ENCODE measurements at places on chromosomes 1 and 21.

DNA sequence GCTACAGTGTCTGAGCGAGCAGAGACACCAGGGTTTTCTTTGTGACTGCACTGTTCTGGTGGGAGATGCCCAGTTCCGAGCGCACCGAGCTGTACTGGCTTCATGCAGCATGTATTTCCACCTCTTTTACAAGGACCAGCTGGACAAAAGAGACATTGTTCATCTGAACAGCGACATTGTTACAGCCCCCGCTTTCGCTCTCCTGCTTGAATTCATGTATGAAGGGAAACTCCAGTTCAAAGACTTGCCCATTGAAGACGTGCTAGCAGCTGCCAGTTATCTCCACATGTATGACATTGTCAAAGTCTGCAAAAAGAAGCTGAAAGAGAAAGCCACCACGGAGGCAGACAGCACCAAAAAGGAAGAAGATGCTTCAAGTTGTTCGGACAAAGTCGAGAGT is 2.7 kb downstream of the ZBTB18 start:
- ATAC-seq = no peak

DNA sequence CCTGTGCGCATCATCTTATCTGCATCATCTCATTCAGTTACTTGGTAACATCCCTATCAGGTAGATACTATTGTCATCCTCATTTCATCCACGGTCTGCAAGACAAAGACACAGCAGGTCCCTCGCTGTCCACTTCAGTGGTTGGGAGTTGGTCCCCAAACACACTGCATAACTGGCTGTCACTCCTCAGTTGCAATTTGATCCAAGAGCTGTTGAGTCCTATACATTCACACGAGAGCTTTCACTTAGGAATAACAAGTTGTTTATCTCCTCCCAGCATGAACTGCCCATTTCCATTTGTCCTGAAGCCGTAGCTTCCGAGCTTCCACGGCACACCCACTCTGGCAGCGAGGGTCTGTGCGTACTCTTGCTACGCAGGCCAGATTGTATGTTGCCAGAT is 472.0 kb downstream of the CAMTA1 start:
- no peak for ATAC-seq

DNA sequence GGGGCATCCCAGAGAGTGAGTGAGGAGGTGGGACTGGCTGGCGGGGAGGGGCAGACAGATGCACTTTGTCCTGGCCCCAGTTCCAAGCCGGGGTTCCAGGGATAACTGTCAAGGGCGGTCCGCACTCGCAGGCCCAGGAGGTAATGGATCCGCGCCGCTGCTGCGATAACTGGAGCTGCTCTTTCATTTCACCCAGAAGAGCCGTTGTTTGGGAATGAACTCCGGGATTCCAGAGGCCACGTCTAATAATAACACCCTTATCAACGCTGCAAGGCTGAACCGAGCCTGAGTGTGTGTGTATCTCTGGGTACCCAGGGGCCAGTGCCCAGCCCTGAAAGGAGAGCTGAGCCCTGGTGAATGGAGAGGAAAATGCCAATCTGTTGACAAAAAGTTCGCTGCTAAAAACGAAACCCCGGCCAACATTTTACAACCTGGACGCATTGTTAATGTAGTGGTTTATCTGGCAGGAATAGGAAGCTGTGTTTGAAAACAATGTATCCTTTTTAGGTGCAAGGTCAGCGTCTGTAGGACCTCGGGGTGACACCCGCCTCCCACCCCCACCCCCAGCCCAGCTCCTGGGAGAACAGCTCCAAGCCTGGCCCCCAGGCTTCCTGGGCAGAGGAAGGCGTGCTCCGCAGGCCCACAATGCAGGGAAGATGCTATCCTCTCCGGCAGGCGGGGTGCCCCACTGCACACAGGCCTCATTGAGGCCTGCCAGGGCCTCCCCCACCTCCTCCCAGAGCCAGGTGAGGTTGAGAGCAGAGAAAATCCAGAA is 119.7 kb downstream of the PROX1 start:
- ATAC-seq = no peak

DNA sequence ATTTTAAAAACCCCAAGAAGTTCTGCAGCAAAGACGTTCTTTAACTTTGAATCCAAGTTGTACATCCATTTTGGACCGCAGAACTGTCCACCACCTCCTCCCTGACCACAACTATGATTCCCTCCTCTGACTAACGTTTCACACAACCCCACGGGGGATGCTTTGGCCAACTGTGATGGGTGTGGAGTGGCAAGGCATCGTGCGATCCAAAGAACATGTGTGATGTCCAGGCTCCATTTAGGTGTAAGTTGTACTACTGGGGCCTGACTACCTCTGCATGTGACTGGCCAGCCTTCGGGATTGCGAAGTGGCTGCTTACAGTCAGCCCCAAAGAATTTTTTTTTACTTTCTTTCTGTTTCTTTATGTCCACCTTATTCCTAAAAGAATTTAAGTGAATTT is 6.7 kb downstream of the KCNJ15 start:
- no peak for ATAC-seq

DNA sequence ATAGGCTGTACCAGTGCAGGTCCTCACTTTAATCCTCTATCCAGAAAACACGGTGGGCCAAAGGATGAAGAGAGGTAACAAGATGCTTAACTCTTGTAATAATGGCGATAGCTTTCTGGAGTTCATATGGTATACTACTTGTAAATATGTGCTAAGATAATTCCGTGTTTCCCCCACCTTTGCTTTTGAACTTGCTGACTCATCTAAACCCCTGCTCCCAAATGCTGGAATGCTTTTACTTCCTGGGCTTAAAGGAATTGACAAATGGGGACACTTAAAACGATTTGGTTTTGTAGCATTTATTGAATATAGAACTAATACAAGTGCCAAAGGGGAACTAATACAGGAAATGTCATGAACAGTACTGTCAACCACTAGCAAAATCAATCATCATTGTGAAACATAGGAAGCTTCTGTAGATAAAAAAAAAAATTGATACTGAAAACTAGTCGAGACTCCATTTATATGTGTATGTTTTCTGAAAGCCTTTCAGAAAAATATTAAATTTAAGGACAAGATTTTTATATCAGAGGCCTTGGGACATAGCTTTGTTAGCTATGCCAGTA is 7.0 kb downstream of the SOD1 start:
- ATAC-seq = peak; percentile 30

GRCh38 chr1:111758373-111758772 is 2.7 kb downstream of the DDX20 start:
- no peak for ATAC-seq

DNA sequence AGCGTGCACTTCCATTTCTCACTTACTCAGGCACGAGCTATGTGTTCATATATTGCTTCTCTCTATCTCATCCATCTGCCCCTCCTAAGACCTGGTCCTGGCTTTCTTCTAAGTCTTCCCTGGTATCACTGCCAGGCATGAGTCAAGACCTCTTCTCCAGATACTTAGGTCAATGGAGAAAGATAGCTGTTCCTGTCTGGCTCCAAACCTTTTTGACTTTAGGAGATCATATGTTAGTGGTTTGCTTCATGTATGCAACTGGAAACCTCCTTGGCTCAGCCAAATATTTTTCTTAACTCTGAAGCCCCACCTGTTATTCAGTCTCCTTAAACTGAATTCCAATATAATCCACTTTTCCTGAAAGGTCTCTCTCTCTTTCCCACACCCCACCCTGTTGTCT is 211.6 kb upstream of the PTBP2 start:
- no peak for ATAC-seq

GRCh38 chr21:27570306-27570868 is 603.5 kb upstream of the ADAMTS5 start:
- ATAC-seq = no peak

GRCh38 chr1:56901716-56902115 is 47.1 kb downstream of the C8A start:
- no peak for ATAC-seq

DNA sequence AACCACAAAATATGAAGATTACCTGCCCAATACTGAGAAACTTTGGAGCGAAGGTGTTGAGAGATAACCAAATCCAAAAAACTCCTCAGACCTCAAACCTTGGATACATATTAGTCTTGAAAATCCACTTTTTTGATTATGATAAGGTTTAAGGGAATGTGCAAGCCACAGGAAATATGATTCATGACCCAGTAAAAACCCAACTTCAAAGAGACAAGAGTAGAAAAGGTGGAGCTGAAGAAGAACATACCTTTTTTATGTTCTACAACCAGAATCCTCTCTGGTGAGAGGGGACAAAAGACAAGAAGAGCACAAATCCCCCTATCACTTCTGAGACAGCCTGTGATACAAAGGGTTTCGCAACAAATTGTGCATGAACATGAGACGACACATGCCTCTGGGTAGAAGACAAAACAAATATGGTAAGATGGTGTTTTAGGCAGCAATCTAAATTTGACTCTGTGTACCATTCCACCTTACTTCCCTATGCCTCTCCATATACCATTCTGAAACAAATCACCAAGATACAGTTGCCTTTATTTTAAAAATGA is 37.3 kb downstream of the COL24A1 start:
- ATAC-seq = peak; percentile 46

GRCh38 chr21:35512346-35512745 is 463.2 kb upstream of the RUNX1 start:
- no peak for ATAC-seq

GRCh38 chr1:184409011-184409410 is 22.2 kb downstream of the C1orf21 start:
- no peak for ATAC-seq

DNA sequence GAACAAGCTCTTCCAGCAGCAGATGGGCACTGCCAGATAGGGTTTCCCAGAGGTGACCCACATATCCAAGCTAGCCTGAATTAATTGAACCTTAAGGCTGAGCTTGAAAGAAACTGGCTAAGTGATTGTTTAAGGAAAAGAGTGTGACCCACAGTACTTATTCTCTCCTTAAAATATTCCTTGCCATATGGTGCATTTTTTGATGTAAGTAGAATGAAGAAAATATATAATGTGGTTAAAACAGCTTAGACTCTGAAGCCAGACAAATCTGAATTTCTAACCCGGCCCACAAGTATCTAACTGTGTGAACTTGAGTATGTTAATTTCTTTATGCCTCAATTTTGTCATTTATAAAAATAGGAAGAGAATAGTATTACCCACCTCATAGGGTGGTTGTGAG is 4.9 kb downstream of the PPP1R8 start:
- ATAC-seq = no peak

DNA sequence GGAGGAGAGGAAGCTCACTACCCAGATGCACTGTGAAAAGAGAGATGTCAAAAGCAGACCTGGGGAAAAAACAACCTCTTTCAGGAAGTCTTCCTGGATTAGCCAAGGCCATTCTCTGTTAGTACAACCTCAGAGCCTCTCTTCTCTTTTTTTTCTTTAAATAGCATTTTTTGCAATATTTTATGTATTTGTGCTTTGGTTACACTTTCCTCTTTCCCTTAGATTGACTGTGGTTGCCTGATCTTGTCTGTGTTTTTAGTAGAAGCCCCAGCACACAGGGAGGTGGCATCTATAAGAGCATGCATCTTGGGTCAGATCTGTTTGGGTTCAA is 18.8 kb downstream of the SLC26A9 start:
- no peak for ATAC-seq

DNA sequence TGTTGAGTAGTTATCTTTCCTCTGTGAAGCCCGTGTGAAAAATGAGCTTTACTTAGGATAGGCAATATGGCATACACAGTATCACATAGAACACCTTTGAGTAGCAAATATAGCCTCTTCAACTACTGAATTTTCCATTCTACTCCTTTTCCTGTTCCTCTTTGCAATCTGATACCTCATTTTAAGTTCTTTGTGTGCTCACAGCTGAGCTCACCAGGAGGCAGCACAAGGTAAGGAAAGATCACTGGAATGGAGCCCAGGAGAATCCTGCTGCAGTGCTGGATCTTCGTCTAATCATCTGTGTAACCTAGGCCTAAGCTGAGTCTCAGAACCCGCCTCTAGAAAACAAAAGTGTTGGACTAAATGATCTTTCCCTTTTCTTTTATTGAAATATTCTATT is 171.0 kb downstream of the LRRC40 start:
- no peak for ATAC-seq

GRCh38 chr1:66938613-66939012 is 13.8 kb downstream of the MIER1 start:
- ATAC-seq = no peak

GRCh38 chr1:208682664-208683013 is 438.5 kb upstream of the PLXNA2 start:
- ATAC-seq = no peak

GRCh38 chr1:6386371-6386949 is 7.1 kb downstream of the ACOT7 start:
- no peak for ATAC-seq

DNA sequence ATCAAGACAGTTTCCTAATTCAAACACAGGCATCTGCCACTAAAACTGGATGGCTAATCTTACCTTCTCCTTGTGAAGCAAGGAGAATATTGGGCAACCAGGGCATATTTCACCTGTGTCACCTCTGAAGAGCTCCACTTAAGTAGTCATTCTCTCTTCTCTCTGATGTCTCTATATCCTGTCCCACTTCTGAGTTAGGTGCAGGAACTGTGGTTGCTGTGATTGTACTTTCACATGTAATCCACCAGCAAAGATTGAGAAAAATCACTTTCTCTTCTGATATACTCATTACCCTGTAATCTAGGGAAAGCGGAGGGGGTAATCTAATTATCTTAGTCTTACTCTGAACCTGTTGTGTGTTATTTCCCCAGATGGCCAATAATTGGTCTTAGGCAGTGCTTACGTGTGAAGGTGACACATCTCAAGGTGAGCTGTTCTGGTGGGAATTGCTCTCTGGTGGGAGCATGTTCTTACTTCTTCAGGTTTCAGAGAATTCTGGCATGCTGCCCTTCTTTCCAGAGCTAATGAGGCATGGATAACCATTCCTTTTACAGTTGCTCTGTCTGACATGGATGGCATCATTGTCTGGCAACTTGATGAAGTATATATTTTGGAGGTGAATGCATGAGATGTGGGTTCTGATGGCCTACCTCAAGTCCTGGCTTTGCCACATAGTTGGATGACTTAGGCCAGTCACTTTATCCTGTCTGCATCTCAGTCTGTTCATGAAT is 12.0 kb downstream of the XCL2 start:
- ATAC-seq = peak; percentile 91

- no peak for ATAC-seq
Observed at GRCh38 chr1:245926888-245927287, 580.2 kb downstream of the SMYD3 start.

- ATAC-seq = no peak
Observed at GRCh38 chr1:244836135-244836521, 670 bp downstream of the COX20 start.

GRCh38 chr1:228875741-228876140 is 140.5 kb downstream of the RHOU start:
- ATAC-seq = no peak

DNA sequence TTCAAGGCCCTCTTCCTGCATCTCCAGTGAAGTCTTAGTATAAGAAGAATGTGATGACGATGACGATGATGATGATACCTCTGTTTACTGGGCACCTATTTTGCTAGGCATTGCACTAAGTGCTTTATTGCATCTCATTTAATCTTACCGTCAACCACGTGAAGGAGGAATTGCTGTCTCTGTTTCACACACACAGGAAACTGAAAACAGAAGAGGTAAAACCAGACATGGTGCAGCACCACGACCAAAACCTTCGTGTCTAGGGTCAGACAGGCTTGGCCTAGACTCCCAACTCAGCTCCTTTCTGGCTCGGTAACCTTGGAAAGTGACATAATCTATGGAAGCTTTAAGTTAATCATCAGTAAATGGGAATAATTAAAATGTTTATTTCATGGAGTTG is 20.7 kb upstream of the KCNA2 start:
- peak; percentile 21 for ATAC-seq

GRCh38 chr1:245615001-245615400 is 460.2 kb downstream of the KIF26B start:
- no peak for ATAC-seq

All from activated T-helper 17 cell treated with anti-CD3 and anti-CD28 coated beads, Interleukin-2, amount 50 U/mL, for 72 hours (primary cell).